Activated naive CD4-positive, alpha-beta T cell (primary cell): ENCODE measurements at places on chromosomes 13 and 19.

DNA sequence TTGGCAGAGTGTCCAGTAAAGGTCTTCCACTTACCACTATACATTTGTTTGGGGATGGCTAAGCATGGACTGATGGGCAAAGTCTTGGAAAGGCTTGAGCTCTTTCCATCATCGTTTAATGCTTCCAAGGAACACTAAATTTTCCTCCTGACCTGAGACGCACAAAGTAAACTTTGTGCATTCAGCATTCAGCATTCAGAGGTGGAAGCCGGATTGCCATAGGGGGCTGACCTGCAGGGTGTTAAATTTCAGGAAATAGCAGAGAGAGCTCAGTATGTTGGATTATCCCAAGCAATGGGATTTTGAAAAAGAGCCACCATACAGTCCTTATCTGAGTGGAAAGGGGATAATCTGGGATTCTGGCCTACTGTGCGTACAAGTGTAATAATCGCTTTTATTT is 14.0 kb downstream of the ZNF552 start:
- DNase-seq = no peak

DNA sequence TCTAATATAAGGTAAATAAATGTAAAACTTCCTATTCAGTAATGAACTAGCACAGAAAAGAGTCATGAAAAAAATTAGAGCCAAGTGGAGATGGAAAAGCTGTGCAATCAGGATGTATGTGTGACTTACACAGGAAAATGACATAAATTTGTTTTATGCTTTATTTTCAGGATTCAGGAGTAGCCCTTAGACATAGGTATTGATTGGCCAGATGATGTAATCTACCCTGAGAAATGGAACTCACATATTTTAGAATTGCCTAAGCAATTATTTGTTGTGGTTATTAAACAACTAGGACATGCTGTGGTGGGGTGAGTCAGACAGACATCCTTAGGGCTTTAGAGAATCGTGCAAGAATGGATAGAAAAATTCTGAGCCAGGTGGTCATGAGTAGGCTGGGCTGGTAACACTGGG is 110.6 kb downstream of the PCDH9 start:
- DNase-seq = no peak

DNA sequence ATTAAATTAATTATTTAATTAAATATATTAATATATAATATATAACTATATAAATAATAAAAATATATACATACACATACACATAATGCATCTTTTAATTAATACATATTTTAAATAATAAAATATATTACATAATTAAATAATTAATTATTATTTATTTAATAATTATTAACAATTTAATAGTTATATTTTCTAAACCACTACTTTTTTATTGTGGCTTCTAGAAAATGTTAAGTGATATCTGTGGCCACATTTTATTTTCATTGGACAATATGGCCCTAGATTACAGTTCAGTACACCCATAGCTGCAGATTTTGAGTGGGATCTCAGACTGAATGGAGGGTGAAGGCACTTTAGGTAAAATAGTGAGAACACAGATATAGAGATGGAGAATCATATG is 335.7 kb downstream of the NALCN start:
- DNase-seq = no peak

DNA sequence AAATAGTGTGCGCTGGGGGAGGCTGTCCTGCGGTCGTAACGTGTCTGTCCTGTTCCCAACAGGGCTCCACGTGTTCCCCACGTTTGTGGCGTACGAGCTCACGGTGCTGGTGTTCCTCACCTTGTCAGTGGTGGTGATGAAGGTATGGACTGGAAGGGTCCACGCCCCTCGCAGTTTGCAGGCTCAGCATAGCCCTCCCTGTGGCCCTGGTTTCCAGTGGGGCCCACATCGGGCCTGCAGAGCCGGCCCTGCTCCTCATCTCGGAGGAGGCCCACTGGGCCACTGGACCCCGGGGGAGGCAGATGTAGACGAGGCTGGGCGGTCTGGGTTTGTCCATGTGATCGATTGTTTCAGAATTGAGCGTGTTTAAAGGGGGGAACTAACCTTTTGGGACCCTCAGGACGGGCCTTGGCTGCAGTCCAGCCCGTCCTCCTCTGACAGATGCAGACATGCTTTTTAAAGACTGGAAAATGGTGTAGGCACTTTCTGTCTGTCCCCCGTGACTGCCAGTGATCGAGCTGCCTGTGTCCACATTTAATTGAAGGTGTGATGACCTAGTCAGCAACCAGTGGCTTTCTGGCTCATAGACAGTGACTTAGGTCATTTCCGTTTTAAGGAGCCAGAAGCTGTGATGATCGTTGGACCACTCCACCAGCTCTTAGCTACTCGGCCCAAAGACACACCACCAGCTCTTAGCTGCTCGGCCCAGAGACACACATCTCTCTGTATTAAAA is 37.1 kb upstream of the TFDP1 start:
- no peak for DNase-seq

DNA sequence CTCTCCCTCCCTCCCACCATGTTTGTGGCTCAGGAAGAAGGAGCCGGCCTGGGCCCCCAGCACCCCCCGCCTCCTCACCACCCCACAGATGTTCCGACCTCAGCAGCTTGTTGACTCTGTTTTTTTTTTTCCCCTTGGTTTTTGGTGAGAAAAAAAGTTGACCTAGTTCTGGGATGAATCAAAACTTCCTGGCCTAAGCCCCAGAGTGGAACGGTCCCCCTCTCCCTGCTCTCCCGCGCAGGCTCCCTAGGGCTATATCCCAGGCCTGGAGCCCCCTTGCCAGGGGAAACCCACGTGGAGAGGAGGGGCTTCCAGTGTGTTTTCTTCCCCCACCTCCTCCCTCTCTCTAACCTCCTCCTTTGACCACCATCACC is 4.0 kb downstream of the COL5A3 start:
- no peak for DNase-seq

GRCh38 chr19:3573162-3573857 is 566 bp downstream of the HMG20B start:
- no peak for DNase-seq

GRCh38 chr19:43488179-43488578 is 16.4 kb downstream of the PHLDB3 start:
- no peak for DNase-seq

DNA sequence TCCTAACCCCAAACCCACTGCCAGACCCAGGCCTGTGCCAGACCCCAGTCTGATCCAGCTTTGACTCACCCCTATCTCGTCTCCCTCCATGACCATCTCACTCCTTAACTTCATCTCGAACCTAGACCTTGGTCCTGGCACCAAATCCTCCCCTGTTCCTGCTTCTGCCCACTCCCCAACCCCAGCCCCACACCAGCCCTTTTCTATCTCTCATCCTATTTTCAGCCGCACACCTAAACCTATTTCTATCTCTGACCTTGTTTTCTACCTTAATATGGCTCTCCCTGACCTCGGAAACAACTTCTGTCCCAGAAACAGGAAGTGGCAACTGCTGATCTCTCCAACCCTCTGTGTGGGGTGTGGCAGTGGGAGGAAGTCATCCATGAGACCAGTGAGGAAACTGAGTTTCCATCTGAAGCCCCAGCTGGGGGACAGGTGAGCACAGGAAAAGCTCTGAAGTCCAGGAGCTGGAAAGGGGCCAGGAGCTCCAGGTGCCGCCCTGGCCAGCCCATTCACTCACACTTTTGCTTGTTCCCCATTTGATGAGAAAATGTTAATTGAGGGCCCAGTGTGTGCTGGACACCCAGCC is 13.7 kb downstream of the PTH2 start:
- no peak for DNase-seq

DNA sequence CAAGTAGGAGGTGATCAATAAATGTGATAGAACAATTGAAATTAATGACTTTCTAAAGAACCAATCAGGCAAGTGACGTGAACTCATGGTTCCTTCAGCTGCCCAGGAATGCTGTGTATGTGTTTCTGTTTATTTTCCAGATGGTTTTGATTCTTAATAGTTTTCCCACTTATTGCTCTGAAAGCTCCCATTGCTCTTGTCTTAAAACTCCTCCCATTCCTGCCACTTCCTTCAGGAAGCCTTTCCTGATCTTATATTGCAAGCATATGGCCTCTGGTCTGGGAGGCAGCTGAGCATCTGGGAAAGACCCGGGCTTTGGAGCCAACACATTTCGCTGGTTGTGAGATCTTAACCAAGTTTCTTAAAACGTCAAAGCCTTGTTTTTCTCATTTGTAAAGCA is 17.1 kb upstream of the LATS2 start:
- DNase-seq = no peak
